ENCODE measurements at places on chromosomes 5 and 9. TPM values are rescaled to one million over a fixed set of nuclear protein-coding genes. Genes with fewer than 3 reads are reported as not detected.

GRCh38 chr9:98341157-98342097 is 86.0 kb upstream of the TBC1D2 start:
- H3K36me3 ChIP-seq: no peaks in the 10 kb centered on the region
- H3K4me3 ChIP-seq: no peak overlapping the region
- H3K27me3 ChIP-seq: no peaks in the 10 kb centered on the region
- no peak overlapping the region for H3K27ac ChIP-seq

DNA sequence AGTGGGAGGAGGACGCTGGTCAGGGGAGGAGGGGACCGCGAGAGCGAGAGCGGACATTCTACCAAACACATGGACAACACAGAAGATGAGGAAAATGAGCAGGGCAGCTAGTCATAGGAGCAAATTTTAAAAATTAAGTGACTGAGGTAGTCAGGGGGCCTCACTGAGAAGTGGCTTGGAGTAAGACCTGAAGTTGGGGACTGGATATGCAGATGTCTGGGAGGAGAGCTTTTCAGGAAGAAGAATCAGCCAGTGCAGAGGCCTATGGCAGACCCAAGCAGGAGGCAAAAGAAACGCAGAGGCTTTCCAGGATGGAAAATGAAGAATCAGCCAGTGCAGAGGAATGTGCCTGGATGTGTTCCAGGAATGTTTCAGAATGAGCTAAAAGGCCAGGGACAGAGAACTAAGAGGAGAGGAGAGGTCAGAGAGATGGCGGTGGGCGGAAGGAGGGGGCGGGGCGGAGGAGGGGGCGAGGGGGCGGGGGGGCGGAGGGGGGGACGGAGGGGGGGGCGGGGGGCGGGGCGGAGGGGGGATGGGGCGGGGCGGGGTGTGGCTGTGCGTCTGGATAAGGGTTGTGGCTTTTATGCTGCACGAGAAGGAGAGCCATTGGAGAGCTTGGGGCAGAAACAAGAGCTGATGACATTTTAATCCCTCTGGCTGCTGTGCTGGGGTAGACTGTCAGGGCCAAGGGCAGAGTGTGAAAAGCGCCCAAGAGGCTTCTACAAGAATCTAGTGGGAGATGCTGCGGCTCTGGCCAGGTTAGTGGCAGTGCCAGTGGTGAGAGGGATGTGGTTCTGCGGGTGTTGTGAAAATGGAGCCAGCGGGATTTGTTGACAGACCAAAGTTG is 129.6 kb downstream of the KCNIP1 start:
- no peaks in the 10 kb centered on the region for H3K4me1 ChIP-seq
- peak overlapping the region; percentile 25 for H3K4me3 ChIP-seq
- no peaks in the 10 kb centered on the region for H3K27me3 ChIP-seq
- H3K36me3 ChIP-seq: no peaks in the 10 kb centered on the region
- DNase-seq: peak; percentile 78

Gene CEL
- total RNA-seq: 1.9 TPM

DNA sequence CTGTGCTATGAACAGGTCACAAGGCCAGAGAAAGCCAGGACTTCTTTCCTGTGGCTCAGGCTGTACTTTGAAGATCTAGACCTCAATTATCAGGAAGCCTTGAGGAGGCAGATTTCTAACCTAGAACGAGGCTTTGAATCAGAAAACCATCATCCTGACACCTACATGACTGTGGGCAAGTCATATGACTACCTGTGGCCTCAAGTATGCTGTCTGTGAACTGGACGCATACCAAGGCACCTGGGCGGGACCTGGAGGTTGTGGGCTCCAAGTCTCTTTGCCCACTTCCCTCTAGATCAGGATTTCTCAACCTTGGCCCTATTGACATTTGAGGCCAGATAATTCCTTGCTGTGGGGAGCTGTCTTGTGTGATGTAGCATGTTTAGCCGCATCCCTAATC is 42.5 kb downstream of the KLF4 start:
- H3K4me3 ChIP-seq: no peak overlapping the region
- no peaks in the 10 kb centered on the region for H3K36me3 ChIP-seq
- no peaks in the 10 kb centered on the region for H3K27me3 ChIP-seq
- no peaks in the 10 kb centered on the region for H3K4me1 ChIP-seq
- DNase-seq: no peak
- no peak overlapping the region for H3K27ac ChIP-seq

GRCh38 chr5:372556-372995 is 51.1 kb downstream of the AHRR start:
- no peaks in the 10 kb centered on the region for H3K36me3 ChIP-seq
- H3K4me3 ChIP-seq: no peak overlapping the region
- H3K27me3 ChIP-seq: no peaks in the 10 kb centered on the region
- no peak overlapping the region for H3K27ac ChIP-seq
- DNase-seq: no peak

DNA sequence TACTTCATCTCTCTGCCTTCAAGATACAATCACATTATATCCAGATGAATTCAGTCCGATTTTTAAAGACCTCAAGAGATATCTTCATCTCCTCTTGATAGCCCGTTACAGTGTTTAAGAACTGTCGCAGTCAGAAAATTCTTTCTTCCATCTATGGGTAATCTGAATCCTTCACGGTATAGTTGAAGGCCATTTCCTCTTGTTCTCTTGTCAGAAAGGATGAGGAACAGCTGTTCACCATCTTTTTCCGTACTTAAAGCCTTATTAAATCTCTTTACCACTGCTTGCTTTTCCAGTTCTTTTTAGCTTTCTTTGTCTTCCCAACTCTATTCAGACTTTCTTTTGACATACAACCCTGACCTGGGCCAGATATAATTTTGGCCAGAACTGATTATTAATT is 121.8 kb downstream of the XRCC4 start:
- no peaks in the 10 kb centered on the region for H3K27me3 ChIP-seq
- H3K36me3 ChIP-seq: no peaks in the 10 kb centered on the region

GRCh38 chr5:143826951-143827444 is 15.0 kb downstream of the HMHB1 start:
- H3K27me3 ChIP-seq: no peaks in the 10 kb centered on the region
- DNase-seq: no peak
- H3K4me3 ChIP-seq: no peak overlapping the region
- peaks cover 3% of the 10 kb centered on the region for H3K4me1 ChIP-seq

Gene ERAP2
- total RNA-seq: 5.9 TPM

DNA sequence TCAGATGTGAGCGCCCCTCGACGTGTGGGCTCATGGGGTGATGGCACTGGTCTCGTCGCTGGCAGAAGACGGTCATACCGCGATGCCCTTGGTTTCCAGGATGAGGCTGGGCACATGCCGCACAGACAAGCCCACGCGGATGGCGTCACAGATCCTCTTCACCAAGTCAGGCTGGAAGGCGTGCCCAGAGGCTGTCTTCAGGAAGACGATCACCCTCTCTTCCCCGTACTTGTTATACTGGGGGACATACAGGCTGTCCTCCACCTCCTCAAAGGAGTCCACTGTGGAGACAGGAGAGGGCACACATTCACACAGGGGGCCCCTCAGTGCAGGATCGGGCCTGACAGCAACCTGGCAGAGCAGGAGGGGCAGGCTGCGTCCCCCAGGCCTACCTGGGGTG is 41.9 kb upstream of the ZNF354A start:
- H3K27ac ChIP-seq: no peak overlapping the region
- DNase-seq: no peak
- no peaks in the 10 kb centered on the region for H3K4me1 ChIP-seq
- H3K4me3 ChIP-seq: no peak overlapping the region

DNA sequence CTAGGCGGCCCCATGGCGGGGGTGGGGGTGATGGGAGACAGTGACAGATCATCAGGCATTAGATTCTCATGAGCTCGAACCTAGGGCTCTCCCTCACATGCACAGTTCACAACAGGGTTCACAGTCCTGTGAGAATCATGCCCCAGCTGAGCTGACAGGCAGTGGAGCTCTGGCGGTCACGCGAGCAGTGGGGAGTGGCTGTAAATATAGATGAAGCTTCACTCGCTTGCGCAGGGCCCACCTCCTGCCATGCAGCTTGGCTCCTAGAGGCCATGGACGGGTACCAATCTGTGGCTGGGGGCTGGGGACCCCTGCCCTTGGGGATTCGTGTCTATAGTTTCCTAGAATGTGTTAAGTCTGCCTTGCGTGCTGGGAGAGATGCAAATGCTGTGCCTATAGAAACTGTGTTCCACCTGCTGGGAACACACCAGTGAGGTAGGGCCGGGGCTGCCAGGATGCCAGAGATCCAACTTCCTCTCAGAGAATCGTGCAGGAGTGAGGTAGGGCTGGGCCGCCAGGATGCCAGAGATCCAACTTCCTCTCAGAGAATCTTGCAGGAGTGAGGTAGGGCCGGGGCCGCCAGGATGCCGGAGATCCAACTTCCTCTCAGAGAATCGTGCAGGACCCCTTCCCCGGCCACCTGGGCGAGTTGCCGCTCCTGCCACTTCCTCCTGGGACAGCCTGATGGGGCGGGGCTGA is 14.1 kb upstream of the EXOC3 start:
- no peak overlapping the region for H3K4me3 ChIP-seq
- H3K27ac ChIP-seq: no peak overlapping the region
- DNase-seq: no peak
- H3K4me1 ChIP-seq: no peaks in the 10 kb centered on the region
- H3K27me3 ChIP-seq: no peaks in the 10 kb centered on the region

DNA sequence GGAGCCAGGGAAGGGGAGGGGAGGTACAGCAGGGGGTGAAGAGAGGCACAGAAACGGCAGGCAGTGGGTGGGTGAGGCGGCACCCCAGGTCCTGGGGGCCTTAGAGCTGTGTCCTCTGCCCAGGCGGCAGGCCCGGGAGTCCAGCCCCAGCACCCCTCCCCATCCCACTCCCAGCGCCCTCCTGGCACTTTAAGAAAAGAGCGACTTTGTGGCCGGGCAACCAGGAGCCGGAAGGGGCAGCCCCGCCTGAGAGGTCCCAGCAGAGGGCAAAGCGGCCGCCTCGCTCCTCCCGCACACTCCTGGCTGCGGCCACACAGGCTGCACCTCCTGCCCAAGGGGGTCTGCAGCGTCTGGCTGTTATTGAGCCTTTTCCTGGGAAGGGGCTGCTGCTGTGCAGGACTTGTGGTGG is 42.6 kb downstream of the NACC2 start:
- peaks cover 21% of the 10 kb centered on the region for H3K36me3 ChIP-seq
- H3K4me3 ChIP-seq: peak overlapping the region; percentile 63
- H3K27me3 ChIP-seq: no peaks in the 10 kb centered on the region
- no peaks in the 10 kb centered on the region for H3K4me1 ChIP-seq
- DNase-seq: no peak

Gene ADAMTSL1
- 3.4 TPM for total RNA-seq

DNA sequence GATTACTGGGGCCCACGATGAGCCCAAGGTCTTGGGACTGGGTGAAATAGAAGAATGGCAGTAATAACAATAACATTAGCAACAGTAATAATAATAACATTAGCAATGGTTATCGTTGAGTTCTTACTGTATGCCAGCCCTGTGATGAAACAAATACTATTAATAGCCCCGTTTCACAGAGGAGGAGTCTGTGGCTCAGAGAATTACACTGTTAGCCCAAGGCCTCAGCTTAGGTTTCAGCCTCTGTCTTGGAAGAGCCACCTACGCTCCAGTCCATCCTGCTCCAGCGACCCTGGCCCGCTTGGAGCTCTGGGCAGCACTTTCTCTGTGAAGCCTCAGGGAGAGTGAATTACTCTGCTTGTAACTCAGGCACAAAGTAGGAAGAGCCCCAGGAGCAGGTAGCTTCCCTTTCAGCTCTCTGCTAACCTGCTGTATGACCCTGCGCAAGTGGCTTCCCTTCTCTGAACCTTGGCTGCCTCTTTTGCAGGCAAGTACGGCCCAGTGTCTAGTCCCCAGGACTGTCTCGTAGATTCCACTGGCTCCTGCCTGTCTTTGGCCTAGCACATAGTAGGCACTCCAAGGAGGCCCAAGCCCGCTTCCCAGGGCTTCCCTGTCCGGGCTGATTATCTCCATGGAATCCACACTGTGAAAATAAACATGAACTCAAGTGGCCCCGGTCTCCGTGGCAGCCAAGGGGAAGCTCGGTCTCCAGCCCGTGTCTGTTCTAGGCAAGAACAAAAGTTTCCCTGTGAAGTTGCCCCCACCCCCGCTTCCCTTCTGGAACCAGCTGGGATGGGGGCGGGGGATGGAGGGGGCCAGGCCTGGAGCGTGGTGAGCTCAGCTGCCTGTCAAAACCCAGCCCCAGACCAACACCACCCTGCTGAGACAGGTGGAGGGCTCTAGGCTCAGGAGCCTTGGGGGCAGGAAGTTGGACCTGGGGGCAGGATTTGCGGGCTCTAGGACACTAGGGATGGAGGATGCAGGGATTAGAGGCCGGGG is 26.2 kb upstream of the LMX1B start:
- no peaks in the 10 kb centered on the region for H3K4me1 ChIP-seq
- H3K27ac ChIP-seq: peak overlapping the region; percentile 73
- no peaks in the 10 kb centered on the region for H3K27me3 ChIP-seq
- DNase-seq: peak; percentile 76
- H3K4me3 ChIP-seq: no peak overlapping the region
- H3K36me3 ChIP-seq: no peaks in the 10 kb centered on the region

GRCh38 chr5:91850031-91850430 is 466.9 kb upstream of the ARRDC3 start:
- no peaks in the 10 kb centered on the region for H3K4me1 ChIP-seq
- H3K27me3 ChIP-seq: no peaks in the 10 kb centered on the region
- no peaks in the 10 kb centered on the region for H3K36me3 ChIP-seq
- no peak overlapping the region for H3K4me3 ChIP-seq

Gene SV2C
- 0.04 TPM for total RNA-seq

DNA sequence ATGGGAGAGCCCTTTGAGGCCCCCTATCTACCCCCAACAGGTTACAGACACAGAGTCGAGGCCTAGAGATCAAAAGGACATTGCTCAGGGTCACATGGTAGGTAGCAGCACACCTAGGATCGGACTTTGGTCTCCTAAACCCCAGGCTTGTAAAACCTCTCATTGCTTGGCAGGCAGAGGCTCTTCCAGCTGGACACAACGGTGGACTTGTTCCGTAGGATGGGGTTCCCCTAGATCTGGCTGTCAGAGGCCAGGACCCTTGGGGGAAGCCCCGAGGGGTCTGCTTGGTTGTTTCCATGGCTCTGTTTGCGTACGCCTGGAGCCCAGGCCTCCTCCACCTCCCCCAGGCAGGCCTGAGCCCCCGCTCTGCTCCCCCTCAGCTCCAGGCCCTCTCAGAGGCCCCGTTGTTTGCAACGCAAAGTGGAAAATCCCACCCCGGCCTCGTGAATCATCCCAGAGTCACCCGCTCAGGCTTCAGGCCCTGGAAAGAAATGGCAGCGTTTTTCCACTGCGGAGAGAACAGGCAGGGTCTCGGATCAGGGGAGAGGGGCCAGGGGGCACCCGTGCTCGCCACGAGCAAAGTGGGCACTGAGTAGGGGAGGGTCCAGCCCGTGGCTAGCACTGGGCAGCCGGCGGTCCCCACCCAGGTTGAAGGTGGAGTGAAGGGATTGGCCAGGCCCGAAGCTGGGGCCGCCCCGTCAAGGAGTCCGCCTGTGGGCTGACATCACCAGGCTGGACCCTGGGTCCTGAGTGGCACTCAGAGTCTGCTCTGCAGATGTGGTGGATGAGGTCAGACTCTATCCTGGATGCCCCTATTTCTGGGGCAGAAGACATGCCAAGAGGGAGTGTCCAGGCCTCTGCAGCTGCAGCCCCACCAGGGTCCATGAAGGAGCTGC is 19.8 kb downstream of the COL27A1 start:
- peaks cover 64% of the 10 kb centered on the region for H3K4me1 ChIP-seq
- DNase-seq: no peak
- no peaks in the 10 kb centered on the region for H3K36me3 ChIP-seq
- H3K4me3 ChIP-seq: no peak overlapping the region
- H3K27ac ChIP-seq: peak overlapping the region; percentile 73

- no peak for DNase-seq
- peaks cover 16% of the 10 kb centered on the region for H3K4me1 ChIP-seq
- no peaks in the 10 kb centered on the region for H3K27me3 ChIP-seq
- H3K4me3 ChIP-seq: no peak overlapping the region
- no peak overlapping the region for H3K27ac ChIP-seq
- H3K36me3 ChIP-seq: peaks cover 30% of the 10 kb centered on the region
These were observed 5.4 kb downstream of the MRPS27 start for GRCh38 chr5:72314571-72315172.

GRCh38 chr9:16062542-16063240 is 509.8 kb downstream of the CCDC171 start:
- H3K4me1 ChIP-seq: no peaks in the 10 kb centered on the region
- no peaks in the 10 kb centered on the region for H3K36me3 ChIP-seq
- DNase-seq: no peak
- no peak overlapping the region for H3K27ac ChIP-seq
